Hematopoietic multipotent progenitor cell treated with erythropoietin and hydrocortisone succinate and interleukin-3 and kit ligand, for 8 days (in vitro differentiated cells): ENCODE measurements at places on chromosomes 13 and 19.
A peak's percentile ranks its signal among the peaks of the same experiment; 100 is the strongest.

DNA sequence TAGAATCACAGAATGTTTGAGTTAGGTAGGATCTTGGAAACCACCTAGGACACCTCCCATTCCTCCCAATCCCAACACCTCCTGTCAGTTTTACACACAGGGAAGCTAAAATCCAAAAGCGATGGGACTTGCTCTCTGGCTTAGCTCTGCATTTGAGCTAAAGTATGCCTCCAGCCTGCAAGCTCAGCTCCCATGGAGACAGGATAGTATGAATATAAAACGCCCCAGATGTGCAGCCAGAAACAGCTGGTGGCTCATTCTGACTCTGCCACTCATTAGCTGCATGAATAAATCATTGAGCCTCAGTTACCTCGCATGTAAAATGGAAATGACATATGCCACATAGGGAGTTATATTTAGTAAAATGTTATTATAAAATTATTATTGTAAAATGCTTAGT, 336.0 kb downstream of the SUCLA2 start:
- DNase-seq = no peak

- DNase-seq = no peak
These were observed 571 bp downstream of the SAFB2 start for GRCh38 chr19:5621945-5622464.

DNA sequence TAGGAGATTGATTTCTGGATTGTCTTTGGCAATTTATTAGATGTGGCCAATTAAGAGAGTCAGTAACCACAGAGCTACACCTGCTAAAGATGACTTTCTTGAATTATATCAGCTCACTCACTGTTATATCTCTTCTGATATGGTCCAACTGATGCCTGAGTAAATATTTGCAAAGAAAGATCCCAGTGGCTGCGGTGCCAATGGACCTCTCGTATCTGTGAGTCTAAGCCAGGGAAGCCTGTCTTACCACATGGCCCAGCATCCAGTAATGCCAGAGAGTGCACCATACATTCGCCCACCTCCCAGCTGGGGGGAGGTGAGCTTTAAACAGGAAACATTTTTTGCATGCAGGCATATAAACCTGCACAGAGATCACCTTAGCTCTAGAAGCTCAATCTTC, 82.7 kb upstream of the SLC15A1 start:
- no peak for DNase-seq

GRCh38 chr13:92938486-92939020, 288.1 kb upstream of the GPC6 start:
- no peak for DNase-seq

- no peak for DNase-seq
These were observed 19.8 kb upstream of the ZNF91 start for GRCh38 chr19:23415034-23415433.

GRCh38 chr19:5138606-5139582, 170.0 kb downstream of the KDM4B start:
- DNase-seq = peak; percentile 85

- no peak for DNase-seq
These were observed 1208.3 kb downstream of the PCDH9 start for GRCh38 chr13:66021846-66022245.

DNA sequence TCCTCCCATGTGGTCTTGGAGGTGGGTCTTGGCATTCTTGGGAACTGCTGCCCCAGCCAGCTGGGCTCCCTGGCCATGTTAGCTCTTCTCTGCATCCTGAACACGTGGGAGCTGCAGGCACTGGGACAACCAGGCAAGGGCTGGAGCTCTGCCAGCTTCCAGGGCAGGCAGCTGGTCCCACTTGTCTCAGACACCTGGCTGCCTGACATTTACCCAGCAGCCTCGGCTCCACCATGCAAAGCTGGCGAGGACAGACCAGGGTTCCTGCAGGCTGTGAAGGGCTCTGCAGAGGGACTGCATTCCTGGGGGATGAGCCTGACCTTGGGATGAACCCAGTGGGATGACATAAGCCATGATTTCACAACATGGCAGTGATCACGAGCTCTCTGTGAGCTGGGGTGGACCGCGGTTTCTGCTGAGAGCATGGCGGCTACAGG, 99.0 kb upstream of the TSHZ3 start:
- DNase-seq = no peak

DNA sequence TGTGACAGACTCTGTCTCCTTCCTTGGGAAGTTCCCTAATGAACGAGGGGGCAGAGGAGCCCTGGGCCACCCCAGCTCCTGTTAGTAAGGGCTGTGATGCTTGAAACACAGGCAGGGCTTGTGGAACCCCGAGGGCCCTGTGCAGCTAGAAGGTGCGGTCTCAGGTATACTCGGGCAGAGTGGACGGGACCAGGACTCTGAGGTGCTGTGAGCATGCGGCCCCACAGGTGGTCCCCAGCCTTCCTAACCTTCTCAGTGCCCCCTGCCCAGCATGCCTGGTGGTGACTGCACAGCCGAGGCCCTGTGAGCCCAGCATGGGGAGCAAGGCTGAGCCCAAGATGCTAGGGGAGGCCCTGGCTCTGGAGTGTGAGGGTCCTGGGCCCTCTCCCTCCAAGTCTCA, 4.0 kb upstream of the SIGLEC8 start:
- no peak for DNase-seq

DNA sequence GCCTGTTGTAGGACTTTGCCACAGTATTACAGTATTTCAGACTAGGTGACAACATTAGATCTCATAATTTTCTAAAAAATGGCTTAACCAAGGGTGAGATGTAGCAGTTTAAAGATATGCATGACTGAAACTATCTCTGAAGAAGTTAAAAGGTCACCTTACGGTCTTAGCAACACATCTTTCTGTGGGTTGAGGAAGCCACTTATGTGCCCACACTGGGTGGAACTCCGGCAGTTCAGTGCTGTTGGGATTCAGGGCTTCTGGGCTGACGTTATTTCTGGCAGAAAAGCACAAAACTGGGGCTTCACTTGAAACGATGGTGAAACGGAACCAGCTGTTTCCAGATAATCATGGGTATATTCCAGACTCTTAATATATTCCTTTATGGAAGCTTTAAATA, 697.3 kb downstream of the PCDH9 start:
- no peak for DNase-seq

- peak; percentile 27 for DNase-seq
These were observed 2.7 kb downstream of the TNPO2 start for GRCh38 chr19:12720851-12721655.

DNA sequence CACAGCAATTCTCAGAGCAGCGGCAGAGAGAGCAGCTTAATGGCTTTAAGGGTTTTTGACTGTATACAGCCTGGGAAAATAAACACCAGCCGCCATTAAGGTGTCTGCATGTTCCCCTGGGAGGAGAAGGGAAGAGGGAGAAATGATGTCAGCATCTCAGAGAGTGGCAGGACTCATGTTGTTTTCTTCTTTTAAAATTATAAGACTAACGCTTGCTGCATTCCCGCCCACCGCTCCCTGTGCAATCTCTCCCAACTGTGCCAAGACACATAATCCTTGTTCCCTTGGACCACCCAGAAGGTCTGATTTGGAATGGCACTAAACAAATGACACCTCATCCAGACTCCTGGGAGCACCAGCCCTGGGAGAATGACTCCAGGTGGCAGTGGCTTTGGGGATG, 27.7 kb upstream of the FAM216B start:
- no peak for DNase-seq

GRCh38 chr13:53264751-53265385, 236.3 kb downstream of the OLFM4 start:
- DNase-seq = no peak

GRCh38 chr13:91346062-91346461, 1.4 kb upstream of the MIR17HG start:
- no peak for DNase-seq

- no peak for DNase-seq
These were observed 8.9 kb downstream of the RTBDN start for GRCh38 chr19:12825254-12826131.

GRCh38 chr19:49977076-49977475, 16.1 kb upstream of the SIGLEC11 start:
- DNase-seq = no peak

- no peak for DNase-seq
These were observed 312.4 kb downstream of the SHISA2 start for GRCh38 chr13:25739376-25739775.
